Activated T-helper 9 cell treated with anti-CD3 and anti-CD28 coated beads, Interleukin-2, amount 50 U/mL, for 16 hours (primary cell): ENCODE measurements at places on chromosomes 5 and 9.

DNA sequence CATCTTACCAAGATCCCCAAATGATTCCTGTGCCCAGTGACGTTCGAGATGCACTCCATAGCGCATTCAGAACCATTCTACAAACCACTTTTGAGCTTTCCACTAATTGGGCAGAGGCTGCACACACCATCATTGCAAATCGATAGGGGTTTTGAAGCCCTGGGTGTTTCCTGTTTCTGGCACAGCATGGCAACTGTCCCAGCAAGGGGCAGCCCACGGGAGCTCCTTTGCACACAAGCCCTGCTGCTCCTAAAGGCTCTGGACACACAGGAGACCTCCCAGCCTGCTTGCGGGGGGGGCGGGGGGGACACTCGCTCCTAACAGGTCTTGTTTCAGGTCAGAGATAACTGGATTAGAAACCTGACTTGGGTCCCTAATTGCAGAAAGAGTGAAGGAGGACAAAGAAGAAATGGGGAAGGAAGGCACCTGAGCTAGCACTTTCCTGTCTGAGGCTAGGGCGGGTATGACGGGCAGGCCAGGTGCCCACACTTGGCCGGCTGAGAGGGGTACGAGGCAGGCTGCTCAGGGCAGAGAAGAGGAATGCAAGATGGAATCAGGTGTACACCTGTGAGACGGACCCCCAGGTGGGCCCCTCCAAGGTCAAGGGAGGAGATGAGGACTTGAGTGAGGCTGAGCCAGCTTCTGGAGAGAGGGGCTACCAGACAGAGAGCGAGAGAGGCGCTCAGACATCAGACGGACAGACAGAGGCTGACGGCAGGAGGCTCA, 820 bp downstream of the FBP1 start:
- no peak for DNase-seq

GRCh38 chr9:12441506-12441905, 251.7 kb upstream of the TYRP1 start:
- no peak for DNase-seq

- no peak for DNase-seq
These were observed 213.3 kb downstream of the SEMA6A start for GRCh38 chr5:116361171-116361967.

DNA sequence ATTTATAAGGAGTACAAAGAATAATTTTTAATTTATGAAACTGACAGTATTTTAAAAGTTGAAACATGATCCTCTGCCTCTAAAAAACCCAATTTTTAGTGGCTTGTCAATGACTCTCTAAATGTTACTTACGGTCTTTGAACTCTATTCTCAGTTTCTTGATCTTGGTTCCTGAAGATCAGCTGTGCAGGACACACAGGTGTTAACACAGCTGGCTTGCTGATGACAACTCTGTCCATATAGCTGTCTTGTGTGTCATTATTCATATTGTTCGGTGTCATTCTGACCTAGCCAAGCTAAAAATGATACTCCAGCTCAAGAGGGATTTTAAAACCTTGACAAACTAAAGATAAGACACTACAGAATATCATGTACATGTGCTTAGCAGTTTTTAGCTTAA, 314.5 kb downstream of the CCDC171 start:
- no peak for DNase-seq

DNA sequence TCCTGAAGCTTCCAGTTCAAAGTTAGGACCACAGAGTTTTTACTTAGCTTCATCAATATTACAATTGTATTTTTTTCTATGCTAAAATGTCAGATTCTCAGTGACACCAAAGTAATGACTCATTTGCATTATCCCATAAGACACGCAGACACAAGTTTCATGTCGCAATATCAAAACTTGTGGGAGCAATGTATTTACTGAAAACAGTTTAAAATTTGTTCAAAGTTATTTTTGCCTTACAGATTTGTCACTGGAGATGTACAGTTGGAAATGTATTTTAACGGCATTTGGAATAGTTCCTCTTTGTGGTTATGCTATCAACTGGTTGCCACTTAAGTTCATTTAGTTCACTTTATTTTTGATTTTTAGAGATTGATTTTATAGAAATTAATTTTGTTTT, 36.2 kb upstream of the DAP start:
- no peak for DNase-seq

DNA sequence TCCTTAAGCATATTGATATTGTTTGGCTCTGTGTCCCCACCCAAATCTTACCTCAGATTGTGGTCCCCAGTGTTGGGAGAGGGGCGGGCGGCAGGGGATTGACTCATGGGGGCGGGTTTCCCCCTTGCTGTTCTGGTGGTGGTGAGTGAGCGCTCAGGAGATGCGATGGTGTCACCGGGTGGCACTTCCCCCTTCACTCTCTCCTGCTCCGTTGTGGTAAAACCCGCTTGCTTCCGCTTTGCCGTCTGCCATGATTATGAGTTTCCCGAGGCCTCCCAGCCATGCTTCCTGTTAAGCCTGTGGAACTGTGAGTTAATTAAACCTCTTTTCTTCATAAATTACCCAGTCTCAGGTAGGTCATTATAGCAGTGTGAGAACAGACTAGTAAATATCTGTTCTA, 229.1 kb downstream of the IRX2 start:
- no peak for DNase-seq

DNA sequence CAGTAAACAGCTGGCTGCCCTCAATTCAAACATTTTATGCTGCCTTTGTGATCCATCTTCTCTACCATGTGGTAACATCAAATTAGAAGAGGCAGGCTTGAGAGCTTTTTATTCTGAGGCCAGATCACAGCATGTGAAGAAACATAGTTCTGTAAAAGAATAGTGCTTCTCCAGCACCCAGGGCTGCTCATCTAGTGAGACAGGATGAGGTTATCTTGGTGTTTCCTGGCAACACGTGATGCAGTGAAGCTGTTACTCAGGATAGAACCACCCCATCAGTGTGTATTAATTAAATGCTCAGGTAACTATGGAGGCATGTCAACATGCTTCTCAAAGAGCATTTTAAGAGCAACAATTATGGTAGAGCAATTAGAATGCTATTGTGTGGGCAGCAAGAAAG, 400.5 kb upstream of the ACO1 start:
- no peak for DNase-seq

DNA sequence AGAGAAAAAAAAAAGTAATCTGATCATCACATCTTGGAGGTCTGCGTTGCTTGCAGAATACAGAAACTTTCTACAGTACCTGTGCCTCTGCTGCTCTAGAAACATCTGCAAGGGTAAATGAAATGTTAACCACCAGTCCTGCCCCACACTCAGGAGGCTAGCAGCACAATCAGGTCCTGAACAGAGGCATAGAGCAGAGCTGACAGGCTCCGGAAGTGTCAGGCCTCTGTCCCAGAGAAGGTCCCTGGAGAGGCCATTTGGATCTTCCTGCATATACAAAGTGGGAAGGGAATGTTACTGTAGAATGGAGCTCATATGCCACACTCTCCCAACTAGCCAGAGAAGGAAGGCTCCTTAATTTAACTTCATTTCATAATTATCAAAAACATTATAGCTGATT, 7.2 kb downstream of the NRG2 start:
- DNase-seq, result no peak

GRCh38 chr5:43683884-43684471, 81.0 kb downstream of the NNT start:
- DNase-seq, result no peak

GRCh38 chr5:74074111-74074510, 448.1 kb downstream of the ARHGEF28 start:
- no peak for DNase-seq

DNA sequence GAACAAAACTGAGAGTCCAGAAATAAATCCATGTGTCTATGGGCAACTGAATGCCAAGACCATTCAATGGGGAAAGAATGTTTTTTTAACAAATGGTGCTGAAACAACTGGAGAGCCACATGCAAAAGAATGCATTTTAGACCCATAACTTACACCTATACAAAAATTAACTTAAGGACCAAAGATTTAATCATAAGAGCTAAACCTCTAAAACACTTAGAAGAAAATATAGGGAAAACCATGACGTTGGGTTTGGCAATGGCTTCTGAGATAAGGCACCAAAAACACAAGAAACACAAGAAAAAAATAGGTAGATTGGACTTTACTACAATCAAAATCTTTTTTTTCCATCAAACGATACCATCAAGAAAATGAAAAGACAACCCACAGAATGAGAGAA, 48.4 kb upstream of the ANKRD33B start:
- no peak for DNase-seq

- DNase-seq, result no peak
These were observed 17.8 kb upstream of the GLIPR2 start for GRCh38 chr9:36118706-36119105.

- DNase-seq, result peak; percentile 31
These were observed 754 bp downstream of the ZFR start for GRCh38 chr5:32443541-32444430.

DNA sequence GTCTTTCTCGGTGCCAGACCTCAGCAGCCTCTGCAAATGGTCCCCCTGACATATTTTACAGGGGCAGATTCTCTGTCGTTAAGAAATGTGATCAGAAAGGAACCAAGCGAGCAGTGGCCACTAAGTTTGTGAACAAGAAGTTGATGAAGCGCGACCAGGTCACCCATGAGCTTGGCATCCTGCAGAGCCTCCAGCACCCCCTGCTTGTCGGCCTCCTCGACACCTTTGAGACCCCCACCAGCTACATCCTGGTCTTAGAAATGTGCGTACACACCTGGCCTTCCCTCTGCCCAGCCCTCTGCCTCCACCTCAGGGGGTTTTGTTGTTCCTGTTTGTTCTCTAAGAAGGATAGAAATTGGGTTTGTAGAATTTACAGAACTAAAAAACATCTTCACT, 77.3 kb upstream of the OTULINL start:
- no peak for DNase-seq

- no peak for DNase-seq
These were observed 32.5 kb downstream of the COL27A1 start for GRCh38 chr9:114187827-114188226.

DNA sequence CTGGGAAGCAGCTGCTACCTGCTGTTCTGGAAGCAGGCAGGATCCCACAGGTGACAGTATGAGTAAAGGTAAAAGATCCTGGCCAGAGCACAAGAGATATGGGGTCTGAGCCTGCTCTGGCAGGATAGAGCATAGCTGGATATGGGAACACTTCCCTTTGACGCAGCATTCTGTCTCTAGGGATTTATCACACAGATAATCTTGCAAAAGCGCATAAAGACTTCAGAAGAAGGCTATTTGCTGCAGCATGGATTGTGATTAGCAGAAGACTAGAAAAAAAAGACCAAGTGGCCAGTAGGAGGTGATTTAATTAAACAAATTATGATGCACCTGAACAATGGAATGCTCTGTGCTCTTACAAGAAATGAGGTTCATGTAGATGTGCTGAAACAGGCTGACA, 52.4 kb upstream of the PWWP2A start:
- no peak for DNase-seq

DNA sequence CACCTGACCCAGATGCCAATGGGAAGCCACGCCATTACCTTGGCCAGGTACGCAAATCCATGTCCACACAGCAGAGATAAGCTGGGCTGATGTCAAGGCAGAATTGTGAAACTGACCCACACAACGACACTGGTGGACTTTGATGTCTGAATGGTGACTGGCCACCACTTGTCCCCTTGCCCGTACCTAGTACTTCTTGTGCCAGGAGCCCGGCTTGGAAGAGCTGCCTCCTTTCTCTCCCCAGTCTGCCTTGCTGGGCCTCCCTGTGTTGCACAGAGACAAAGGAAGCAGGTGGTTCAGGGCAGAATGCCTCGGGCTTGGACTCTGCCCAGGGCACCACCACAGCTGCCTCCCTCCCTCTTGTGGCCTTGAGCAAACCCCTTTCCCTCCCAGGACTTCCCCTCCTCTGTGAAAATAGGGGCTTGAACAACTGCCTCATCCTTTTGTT, 23.3 kb downstream of the PTGES2 start:
- DNase-seq, result no peak

GRCh38 chr5:11050596-11051304, 289.7 kb upstream of the DAP start:
- no peak for DNase-seq

DNA sequence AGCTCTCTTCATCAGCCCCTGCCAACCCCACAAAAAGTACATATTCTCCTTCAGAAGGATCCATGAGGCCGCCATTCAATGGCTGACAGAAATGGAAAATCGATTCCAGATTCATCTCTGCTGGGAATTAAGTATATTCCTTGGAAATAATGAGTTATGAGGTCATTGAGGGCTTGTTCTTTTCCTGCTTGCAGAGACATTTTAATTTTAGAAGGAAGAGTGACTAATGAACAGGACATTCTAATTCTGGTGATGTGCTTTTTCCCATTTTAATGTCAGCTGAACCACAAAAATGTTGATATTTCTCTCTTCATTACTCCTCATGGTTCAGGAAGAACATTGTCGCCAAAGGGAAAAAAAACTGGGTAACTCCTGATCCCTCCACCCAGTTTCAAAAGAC, 314.0 kb downstream of the PIK3R1 start:
- DNase-seq, result no peak

- no peak for DNase-seq
These were observed 11.7 kb downstream of the TIMD4 start for GRCh38 chr5:156951359-156951758.

GRCh38 chr9:88234114-88234513, 95.8 kb upstream of the SPATA31C2 start:
- no peak for DNase-seq
